CD8-positive, alpha-beta memory T cell (primary cell): ENCODE measurements at places on chromosomes 13 and 19. TPM values are rescaled to one million over a fixed set of nuclear protein-coding genes. Genes with fewer than 3 reads are reported as not detected.

DNA sequence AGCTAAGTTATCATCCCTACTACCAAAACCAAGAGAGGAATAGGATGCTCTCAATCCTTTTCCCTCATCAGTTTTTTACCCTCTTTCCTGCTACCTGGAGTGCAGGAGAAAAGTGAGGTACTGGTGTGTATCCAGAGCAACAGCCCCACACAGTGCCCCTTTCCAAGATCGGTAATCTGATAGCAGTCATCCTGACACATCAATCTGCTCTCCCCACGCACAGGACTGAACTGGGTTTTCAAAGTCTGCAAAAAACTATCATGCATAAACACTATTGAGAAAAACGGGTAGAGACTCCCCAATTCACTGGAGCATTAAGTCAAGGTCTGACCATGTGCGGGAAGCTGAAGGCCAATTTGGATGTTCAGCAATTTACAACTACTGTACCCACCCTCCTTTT, 284.8 kb downstream of the RBM26 start:
- no peak for DNase-seq

GRCh38 chr13:30824651-30825050, 81.4 kb upstream of the MEDAG start:
- no peak for DNase-seq

DNA sequence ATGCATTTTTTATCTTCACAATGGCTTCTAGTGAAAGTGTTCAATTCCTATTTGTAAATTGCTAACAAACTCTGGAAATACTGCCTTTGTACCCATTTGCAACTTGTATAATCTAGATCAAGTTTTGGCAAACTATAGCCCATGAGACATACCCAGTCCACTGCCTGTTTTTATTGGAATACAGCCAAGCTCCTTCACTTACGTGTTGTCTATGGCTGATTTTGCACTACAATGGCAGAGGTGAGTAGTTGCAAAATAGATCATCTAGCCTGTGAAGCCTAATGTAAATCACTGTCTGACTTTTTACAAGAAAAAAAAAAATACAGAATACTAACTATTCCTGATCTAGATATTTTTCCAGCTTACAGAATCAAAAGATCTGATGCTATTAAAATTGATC, 37.1 kb downstream of the DZIP1 start:
- no peak for DNase-seq

GRCh38 chr19:43362745-43363144, 9.3 kb downstream of the CD177 start:
- DNase-seq = no peak

GRCh38 chr13:21176982-21177284, 475 bp downstream of the MRPL57 start:
- DNase-seq = no peak

- DNase-seq = no peak
Measured at GRCh38 chr13:31528176-31528575, 211.2 kb upstream of the RXFP2 start.

DNA sequence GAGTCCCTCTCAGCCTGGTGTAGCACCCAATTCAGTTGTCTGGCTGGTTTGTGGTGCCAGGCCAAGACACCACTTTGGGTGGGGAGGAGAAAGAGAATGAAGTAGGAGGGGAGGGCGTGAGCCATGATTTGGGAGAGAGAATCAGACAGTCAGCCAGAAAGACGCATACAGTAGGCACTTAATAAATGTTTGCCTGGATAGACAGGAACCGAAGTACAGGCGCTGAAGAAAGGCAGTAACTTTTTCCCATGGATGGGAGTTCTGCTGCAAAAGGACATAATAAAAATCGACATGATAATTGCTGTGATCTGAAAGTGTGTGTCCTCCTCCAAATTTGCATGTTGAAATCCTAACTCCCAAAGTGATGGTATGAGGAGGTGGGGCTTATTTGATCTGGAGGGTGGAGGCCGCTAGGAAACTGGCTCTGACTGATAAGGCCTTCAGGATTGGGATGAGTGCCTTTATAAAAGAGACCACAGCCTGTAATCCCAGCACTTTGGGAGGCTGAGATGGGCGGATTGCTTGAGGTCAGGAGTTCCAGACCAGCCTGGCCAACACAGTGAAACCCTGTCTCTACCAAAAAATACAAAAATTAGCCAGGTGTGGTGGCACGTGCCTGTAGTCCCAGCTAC, 38.4 kb upstream of the PDCD5 start:
- DNase-seq = no peak

SYT5 gene
- polyA plus RNA-seq = 0.37 TPM

STAP2 gene
- 1.8 TPM for polyA plus RNA-seq

EFNB2 gene
- 0.05 TPM for polyA plus RNA-seq

ZNF560 gene
- polyA plus RNA-seq = not detected

WTIP gene
- polyA plus RNA-seq = not detected

ZNF569 gene
- 3.8 TPM for polyA plus RNA-seq

CELF5 gene
- not detected for polyA plus RNA-seq

IZUMO4 gene
- 0.58 TPM for polyA plus RNA-seq

TLE2 gene
- 5.0 TPM for polyA plus RNA-seq
